ENCODE measurements at places on chromosomes 2 and 18.
A peak's percentile ranks its signal among the peaks of the same experiment; 100 is the strongest.

DNA sequence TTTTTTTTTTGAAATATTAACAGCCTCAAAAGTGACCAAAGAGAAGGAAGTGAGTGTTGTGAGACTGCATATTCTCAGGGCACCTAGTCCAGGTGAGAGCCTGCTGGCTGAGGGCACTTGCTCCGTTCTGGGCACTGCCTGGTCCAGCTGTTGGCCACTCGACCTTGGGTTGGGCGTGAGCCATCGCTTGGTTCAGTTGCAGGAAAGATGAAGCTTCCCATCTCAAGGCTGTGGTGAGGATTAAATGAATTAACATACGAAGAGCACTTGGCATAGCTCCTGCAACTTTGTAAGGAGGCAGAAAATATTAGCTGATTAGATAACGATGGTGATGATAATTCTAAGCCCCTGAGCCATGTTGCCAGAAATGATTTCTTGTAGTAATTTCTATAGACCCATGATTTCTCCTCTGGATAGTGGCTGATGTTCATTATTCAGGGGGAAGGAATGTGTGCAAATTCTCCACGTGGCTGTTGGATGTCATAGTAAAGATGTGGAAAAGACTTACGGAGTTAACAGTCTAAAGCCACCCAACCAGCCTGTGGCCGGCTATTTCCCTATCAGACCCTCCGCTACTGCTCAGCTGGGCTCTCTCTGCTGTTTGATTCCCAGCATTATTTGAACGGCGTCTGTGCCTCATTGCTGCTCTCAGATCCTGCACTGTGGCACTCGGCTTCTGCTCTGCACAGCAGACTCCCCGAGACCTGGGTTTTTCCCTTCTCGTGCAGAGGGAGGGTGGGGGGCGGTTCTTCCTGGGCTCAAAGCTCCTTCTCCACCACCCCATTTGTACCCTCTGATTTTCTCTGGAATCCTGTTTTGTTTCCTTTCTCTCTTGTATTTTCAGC lies 221.1 kb downstream of the GALR1 start:
- DNase-seq = no peak

GRCh38 chr18:48030616-48031480 lies 100.4 kb upstream of the SMAD2 start:
- DNase-seq = no peak

GRCh38 chr2:218249691-218250090 lies 11.1 kb upstream of the GPBAR1 start:
- DNase-seq = no peak

DNA sequence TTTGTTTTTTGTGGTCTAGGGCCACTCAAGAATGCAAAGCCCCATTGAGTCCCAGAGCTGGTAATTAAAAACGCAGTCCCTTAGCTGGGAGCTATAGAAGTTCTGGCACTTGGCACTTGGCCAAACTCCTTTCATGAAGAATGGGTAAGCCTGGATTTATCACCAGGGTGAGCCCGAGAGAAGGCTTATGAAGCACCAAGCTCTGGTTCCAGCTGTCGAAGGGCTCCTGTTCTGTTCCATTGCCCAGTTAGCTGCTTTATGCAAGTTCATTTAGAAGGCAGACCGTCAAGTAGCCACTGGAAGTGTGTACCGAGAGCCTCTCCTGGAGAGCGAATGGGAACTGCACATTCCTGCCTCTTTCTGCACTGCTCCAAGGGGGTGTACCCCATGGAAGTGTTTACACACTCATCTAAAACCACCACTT lies 14.2 kb downstream of the ECEL1 start:
- no peak for DNase-seq

GRCh38 chr18:34771958-34772357 lies 61.9 kb downstream of the DTNA start:
- no peak for DNase-seq

DNA sequence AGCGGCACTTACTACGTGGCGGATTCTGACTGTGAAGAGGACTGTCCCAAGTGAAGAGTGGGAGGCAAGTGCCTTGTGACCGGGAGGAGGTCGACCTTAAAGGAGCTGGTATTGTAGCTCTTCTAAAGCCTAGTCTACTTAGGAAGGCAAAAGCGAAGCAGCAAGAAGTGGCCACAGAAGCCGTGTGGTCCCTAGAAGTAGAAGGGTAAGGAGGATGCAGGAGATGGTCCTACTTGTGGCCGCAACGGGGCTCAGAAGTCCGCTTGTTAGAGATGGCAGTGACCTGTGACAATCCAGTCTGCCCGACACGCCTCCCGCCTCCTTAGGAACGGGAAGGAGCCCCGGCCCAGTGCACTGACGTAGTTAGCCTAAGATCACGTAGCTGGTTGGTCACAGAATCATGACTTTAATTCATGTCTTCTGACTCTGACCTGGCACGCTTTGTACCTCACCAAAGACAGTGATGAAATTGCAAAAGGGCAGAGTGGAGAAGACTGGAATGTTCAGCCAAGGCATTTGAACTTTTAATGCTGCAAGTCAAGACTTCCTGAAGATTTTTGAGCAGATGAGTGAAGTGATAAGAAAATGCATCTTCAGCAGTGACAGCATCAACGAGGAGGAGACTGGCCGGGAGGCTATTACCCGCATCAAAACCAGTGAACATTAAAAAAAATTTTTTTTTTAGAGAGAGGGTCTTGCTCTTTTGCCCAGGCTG lies 749 bp upstream of the EIF2AK3 start:
- peak; percentile 56 for DNase-seq

GRCh38 chr2:27304488-27305240 lies 3.6 kb downstream of the UCN start:
- no peak for DNase-seq

DNA sequence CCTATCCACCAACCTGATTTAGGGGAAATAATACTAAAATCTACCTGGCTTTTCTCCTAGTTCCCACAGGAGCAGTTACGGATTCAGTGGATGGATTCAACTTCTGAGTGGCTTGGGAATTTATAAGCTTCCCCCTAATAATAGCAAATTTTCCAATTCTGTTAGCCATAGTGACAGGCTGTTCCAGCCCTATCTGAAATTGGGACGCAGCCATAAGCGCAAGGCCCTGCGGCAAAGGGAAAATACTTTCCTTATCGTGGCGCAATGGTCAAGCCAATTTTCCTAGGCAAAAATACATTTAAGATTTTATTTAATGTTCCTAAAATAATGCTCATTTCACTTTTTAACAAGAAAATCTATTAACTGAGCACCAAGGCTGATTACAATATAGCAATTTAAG lies 49.7 kb downstream of the CDH2 start:
- no peak for DNase-seq

DNA sequence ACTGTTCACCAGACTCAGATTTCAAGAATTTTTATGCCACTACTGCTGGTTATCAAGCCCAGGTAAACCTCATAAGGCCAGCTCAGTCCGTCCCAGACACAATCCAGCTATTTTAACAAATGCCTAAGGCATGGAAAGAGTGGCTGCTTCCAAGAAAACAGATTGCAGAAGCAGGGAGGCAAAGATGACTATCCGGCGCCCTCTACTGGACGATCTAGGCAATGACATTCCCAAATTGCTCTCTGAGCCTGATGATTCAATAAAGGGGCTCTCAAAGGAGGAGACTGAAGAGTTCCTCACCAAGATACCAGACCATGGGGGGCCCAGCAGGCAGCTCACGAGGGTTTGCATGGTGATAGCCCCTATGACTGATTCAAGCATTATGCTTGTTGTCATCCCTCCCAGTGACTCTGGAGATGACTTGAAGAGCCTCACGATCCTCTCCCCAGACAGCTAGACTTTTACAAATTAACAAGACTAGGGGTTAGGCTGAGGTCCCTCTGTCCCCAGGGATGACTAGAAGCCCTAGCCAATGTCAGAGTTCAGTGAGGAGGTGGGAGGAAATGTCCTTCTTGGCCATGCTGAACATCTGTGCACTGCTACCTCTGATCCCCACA lies 25.0 kb downstream of the SERPINB8 start:
- DNase-seq = peak; percentile 18

DNA sequence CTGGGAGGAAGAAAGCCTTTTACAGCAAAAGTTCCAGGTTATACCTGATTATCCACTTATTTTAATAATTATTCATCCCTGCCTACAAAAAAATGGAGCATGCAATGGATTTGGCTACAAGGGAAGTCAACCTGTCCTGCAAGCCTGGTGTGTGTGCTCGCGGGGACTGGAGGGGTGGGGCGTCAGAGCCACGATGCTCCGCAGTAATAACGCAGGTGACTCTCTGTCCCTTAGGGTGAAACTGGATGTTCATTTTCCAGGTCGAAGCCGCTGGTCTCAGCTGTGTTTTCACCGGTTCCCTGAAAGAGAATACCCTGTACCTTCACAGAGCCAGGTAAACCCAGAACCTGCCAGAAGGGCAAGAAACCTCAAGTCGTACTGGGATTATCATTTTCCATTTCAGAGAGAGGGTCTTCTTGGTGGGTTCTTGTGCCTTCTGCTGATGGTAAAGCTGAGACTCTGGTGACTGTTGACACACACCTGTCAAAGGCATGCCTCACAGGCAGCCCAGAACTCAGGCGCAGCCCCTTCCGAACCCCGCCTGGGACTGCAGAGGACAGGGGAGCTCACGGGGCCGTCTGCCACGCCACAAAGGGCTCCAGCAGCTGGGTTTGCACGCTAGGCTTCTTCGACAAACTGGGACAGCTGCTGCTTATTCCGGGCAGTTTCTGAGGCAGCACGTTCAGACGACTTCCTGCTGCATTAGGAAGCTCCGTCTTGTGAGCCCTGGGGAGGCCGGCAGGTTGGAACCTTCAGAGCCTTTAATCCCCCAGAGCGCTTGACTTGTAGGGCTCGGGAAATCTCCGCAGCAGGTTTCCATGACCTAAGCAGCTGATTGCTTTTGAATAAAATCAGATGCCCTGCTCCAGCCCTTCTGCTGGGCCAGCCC lies 58.6 kb downstream of the KCNG2 start:
- DNase-seq = no peak

- no peak for DNase-seq
These were observed 108.4 kb downstream of the ARHGAP28 start for GRCh38 chr18:6837904-6838303.

- DNase-seq = no peak
These were observed 713.6 kb downstream of the PLCL1 start for GRCh38 chr2:198517976-198518375.

DNA sequence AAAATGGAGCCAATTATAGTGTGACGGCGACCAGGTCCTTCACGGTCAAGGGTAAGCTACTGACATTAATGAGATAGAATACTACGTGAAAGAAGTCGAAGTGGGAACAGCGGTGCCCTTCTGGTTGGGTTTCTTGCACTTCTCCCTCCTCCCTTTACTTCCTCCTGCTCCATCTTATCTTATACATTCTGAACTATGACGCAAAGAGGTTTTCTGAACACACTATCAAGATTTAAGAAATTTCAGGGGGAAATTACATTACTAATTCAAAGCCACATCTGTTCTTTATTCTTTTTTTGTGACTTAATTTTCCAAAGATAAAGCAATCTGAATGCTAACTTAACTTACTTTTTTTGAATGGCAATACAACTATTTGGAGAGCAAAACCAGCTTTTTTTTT lies 14.8 kb upstream of the IL18R1 start:
- DNase-seq = no peak

- DNase-seq = no peak
These were observed 19.5 kb upstream of the RPRM start for GRCh38 chr2:153497938-153498629.

- no peak for DNase-seq
These were observed 31.8 kb downstream of the ARHGAP25 start for GRCh38 chr2:68766376-68766845.

GRCh38 chr2:44964752-44965236 lies 23.3 kb downstream of the SIX3 start:
- DNase-seq = no peak
